ENCODE measurements at places on chromosomes 1 and 21.

DNA sequence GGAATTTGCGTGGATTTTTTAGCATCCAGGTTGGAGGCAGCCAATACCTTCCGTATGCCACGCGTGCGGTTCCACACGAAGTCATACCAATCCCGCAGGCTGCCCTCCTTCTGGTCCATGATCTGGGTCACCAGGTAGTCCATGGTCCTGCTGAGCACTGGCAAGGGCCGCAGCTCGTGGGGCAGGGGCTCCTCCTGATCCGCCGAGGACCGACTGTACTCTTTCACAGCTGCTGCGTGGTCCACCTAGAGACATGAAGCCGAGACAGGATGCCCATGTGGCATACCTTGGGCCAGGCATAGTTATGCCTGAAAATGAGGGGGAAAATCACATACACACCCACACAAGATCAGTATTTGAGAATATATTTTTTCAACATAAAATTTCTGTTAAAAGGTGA lies 12.1 kb downstream of the MCM3AP start:
- DNase-seq = no peak

- DNase-seq = no peak
These were observed 4.8 kb upstream of the ASB17 start for GRCh38 chr1:75937034-75937433.

DNA sequence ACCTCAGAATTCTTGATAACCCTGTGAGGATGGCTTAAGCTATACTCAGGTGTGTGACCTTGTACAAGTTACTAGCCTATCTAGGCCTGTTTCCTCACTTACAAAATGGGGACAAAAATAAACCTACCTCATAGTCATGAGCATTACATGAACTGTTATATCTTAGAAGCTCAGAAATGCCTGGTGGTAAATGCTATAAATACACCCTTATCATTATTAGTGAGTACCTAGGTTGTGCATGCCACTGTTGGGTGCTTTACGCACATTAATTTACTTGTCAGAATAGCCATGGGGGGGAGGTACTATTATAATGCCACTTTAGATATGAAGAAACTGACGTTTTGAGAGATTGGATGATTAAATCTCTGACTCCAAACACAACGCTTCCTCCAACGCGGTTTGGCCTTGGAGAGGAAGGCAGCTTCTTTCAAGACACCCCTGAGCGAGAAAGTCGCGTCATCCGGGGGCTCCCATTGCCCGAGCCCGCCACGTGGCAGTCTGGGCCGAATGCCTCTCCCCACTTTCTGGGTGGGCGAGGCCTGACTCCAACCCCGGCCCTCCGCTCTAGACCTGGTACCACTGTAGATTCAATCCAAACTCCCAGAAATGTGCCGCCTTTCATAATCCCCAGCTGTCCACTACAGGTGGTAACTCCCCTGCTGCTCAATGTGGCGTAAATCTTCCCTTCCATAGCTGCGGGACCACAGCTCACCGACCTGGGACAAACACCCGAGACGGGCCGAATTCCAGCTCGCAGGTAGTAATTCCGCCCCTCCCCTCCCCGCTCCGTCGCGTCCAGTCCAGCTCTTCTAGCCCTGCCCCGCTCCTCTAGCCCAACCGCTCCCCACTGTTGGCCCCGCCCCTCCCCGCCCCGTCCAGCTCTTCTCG lies 771 bp upstream of the RAD54L start:
- peak; percentile 67 for DNase-seq

GRCh38 chr21:34073749-34074282 lies 438 bp downstream of the MRPS6 start:
- peak; percentile 89 for DNase-seq

GRCh38 chr1:233355841-233356704 lies 28.5 kb downstream of the MAP3K21 start:
- DNase-seq = no peak

DNA sequence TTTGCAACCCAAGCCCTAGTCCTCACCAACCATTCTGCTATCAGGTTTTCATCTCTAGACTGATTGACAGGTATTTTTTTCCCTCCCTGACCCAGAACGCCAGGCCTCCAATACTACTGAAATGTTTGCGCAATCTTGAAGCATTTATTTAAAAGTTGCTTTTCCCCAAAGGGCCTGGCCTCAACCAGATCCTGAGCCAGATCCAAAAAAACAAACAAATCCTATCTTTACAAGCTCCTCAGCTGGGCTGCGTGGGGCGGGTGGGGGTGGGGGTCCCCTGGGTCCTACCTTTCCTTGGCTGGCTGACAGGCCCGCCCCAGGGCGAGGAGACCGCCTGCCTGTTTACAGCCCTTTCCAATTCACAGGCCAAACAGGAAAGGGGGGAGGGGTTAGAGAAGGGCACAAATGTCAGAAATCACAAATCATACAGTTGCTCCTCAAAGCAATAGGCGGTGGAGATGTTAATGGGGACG lies 98.8 kb downstream of the FOXD2 start:
- no peak for DNase-seq

- DNase-seq = peak; percentile 44
These were observed 1.2 kb downstream of the AK5 start for GRCh38 chr1:77282866-77283539.

GRCh38 chr21:45451091-45451740 lies 46.3 kb downstream of the COL18A1 start:
- DNase-seq = no peak

DNA sequence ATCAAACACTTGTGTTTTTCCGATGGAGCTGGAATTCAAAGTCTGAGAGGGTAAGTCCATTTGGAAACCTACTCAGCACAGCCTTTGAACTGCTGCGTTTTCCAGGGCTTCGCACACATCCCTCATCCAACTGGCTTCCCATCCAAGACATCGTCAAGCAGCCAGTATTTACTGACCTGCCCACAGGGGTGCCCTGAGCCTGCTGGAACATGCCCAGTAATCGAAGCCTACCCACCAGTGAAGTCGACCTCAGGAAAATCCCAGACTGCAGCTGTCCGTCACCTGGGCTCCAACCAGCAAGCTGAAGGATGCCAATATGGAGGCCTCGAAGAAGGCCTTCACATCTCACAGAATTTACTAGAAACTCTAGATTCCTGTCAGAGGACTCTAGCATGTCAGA lies 261.6 kb downstream of the PLPP3 start:
- DNase-seq = no peak

GRCh38 chr21:38376235-38376634 lies 119.4 kb downstream of the KCNJ15 start:
- DNase-seq = no peak

- peak; percentile 74 for DNase-seq
These were observed 38.2 kb upstream of the H6PD start for GRCh38 chr1:9196129-9197040.

DNA sequence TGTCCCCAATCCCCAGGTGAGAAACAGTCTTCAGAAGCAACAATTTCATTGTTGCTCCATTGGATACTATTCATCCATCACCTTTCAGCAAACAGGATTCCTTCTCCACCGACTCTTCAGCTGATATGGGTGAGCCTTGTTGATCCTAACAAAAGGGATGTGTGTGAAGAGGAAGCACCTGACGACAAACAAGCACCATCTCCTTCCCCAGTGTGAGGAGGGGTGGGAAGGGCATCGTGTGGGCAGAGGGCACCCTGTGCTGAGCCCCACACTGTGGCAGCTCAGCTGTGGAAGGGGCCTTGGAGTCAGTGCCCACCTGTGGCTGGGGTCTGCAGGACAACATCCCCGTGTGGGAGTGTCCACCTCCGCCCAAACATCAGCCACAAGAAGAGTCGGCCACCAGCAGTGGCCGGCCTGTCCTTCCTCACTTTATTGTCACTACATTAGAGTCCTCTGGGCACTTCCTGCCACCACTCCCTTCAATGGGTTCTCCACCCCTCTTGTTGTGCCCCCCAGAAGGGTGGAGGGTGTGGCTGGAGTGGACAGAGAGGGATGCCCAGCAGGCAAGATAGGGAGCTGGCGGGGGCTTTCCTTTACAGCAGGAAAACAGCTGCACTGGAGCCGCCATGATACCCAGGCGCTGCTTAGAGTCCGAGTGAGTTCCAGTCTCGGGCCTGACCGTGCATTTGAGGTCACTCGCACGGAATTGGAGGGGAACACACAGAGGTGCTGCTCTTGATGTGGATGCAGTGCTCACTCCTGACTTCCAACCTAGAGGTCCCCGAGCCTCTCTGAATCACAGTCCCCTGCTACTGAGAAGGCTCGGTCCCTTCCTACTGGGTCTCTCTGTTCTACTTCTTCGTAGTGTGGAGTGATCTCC lies 40.9 kb downstream of the VPS26C start:
- DNase-seq = no peak

GRCh38 chr1:198927129-198927528 lies 288.3 kb downstream of the PTPRC start:
- DNase-seq = no peak

DNA sequence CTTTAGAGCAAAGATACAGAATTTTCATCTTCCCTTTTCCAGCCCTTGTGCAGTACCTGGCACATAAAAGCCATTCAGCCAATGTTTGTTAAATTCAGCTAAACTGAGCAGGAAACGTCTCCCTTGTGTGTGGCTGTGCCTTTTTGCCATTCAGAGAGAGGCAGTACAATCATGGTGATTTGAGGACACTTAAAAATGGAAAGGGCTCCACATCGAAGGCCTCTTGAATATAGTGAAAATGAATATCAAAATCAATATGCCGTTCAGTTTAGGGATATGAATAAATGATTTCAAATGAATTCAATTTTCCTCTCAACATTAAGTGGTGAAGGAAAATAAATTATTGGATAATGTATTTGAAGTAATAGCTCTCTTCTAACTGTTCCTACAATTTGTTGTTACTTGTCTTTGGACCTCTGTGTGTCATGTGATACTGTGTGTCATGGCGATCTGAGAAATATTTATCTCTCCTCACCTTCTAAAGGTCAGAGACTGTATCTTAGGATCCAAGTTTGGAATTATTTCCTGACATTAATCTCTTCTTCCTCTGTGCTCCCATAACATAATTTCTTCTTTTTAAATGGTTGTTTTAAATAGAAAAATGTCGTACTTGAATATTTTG lies 355.6 kb upstream of the ST6GALNAC5 start:
- DNase-seq = no peak

- DNase-seq = no peak
These were observed 52.5 kb downstream of the ZNF697 start for GRCh38 chr1:119595606-119596005.

DNA sequence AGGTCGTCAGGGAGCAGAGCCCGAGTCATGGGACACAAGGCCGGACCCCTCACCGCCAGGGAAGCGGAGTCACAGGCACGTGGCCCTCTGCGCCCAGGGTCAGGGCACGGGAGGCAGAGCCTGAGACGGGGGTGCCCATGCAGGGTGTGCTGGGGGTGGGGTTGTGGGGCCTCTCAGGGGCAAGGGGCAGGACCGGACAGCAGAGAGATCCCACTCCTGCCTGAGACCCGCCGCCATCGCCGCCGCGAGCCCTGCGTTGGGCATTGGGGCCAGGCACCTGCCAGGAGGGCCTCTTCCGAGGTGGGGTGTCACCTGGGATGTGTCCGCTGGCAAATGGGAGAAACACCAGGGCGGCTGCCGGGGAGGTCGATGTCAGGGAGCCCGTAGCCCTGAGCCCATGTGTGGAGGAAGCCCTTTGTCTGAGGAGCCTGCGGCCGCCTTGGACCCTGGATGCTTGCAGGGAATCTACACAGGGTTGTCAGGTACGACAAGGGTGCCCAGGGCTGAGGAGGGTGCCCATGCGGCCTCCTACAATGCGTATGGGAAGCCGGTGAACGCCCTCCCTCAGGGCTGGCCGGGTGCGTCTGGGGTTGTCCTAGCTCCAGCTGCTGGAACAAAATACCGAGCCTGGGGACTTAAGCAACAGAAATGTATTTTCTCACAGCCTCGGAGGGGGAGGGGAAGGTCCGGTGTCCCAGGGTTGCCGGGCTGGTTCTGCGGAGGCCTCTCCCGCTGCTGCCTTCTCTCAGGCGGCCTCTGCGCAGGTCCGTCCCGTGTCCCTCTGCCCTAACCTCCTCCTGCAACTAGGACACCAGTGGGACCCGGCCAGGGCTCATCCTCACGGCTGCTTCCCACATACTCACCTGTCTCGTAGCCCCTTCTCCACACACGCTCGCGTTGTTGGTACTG lies 16.4 kb upstream of the C1orf159 start:
- DNase-seq = no peak

GRCh38 chr1:151054971-151055547 lies 4.4 kb downstream of the CDC42SE1 start:
- no peak for DNase-seq

- no peak for DNase-seq
These were observed 6.8 kb upstream of the AKR1A1 start for GRCh38 chr1:45543581-45544417.

- no peak for DNase-seq
These were observed 327.7 kb upstream of the KAZN start for GRCh38 chr1:14270821-14271220.

DNA sequence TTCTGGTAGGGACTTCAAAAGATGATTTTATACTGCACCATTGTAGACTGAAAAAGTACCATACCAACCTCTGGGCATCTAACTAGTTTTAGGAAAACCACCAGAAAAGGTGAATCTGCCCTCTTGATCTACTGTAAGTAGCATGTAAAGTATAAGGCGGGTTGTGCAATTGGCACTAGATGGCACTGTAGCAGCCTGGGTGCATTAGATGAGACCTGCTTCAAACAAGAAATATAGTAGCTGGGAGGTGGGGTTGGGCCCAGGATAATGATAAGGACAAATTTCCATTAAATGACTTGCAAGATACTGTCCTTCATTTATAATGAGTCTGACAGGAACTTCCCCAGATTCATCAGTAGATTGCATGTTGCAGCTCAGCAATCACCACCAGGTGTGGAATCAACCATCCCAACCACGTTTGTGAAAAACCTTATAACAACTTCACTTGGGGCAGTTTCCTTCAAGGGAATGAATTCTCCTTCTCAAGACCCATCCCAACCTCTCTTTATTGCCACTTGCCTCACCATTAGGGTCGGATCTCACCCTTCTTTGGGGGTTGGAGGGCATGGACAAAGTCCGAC lies 37.3 kb upstream of the IL10 start:
- DNase-seq = peak; percentile 38

DNA sequence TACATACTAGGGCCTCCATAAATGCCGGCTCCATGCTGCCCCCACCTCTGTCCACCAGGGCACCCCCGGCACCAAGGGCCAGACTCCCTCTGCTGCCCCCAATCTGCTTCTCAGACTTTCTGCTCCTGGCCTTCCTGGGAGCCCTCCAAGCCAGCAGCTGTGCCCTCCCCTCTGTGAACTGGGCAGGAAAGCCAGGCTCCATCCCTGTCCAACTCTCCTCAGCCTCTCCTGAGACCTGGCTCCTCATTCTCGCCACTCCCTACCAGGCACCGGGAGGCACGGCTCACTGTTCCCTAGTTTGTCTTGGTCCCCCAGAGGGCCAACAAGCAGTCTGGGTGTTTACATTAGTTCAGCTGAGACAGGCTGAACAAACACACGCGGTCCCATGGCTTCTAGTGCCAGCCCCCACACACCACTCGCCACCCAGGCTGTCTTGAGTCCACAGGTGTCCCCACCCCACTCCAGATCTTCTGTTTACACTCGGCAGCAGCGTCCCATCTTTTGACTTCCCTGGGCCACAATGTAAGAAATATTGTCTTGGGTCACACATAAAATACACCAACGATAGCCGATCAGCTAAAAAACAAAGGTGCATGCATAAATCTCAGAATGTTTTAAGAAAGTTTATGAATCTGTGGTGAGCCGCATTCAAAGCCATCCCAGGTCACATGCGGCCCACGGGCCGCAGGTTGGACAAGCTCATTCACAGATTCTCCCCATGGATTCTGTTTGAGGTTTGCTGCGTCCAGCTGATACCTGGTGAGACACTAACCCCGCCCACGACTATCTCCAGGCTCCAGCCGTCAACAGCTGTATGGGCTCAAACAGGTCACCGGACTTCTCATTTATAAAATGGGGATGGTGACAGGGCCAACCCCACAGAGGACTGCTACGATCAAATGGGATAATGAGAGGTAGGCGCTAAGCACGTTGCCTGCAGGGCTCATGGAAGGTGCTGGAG lies 29.5 kb upstream of the ECE1 start:
- no peak for DNase-seq

Measured in GM03348 (cell line).